Activated T-helper 2 cell treated with anti-CD3 and anti-CD28 coated beads, Interferon-gamma antibody, Interleukin-2, Interleukin-4, amounts not matched to agents 10 μg/mL and 5 μg/mL and 100 μg/mL, durations not matched to agents 14 hours and 24 hours and 36 hours (primary cell): ENCODE measurements at places on chromosomes 6 and 20. TPM values are rescaled to one million over a fixed set of nuclear protein-coding genes. Genes with fewer than 3 reads are reported as not detected.
A peak's percentile ranks its signal among the peaks of the same experiment; 100 is the strongest.

The GSTA2 gene
- not detected in 2 replicates for total RNA-seq

The CCN6 gene
- 0.34 TPM in 1 of 2 replicates, not detected in the other for total RNA-seq

DNA sequence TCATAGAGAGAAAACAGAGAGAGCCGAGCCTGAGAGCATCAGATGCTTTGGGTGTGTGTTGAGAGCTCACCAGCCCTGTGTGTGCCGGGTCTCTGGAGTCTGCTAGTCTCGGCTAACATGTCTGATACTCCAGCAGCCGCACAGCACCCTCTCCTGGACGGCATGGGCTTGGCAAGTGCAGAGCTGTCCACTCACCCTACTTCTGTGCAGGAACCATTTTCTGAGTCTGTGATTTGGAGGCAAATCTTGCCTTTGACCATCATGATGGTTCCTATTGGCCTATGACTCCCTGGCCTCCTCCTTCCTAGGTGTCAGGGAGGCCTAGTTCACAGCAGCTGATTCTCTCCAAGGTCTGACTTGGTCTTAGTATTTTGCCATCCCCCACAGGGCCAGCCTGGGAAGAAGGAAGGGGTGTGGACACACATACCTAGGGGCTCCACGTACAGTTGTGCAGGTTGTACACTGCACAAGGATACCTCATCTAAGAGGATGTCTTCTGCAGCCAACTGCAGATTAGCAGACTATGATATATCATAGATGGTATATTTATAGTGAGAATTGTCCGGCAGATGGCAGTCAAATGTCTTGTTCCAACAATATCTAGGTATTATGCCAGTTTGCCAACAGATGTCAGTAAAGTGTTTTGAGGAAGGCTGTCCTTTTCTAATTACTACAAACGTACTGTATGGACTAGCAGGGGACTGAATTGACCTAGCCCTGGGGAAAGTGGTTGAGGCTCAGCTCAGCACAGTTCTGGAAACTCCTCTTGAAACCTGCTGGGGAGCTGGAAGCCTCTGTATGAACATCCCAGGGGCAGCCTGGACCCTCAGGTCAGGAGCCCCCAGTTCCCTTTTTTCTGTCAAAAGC, 13.0 kb downstream of the FGD2 start:
- DNase-seq, result peak; percentile 87

DNA sequence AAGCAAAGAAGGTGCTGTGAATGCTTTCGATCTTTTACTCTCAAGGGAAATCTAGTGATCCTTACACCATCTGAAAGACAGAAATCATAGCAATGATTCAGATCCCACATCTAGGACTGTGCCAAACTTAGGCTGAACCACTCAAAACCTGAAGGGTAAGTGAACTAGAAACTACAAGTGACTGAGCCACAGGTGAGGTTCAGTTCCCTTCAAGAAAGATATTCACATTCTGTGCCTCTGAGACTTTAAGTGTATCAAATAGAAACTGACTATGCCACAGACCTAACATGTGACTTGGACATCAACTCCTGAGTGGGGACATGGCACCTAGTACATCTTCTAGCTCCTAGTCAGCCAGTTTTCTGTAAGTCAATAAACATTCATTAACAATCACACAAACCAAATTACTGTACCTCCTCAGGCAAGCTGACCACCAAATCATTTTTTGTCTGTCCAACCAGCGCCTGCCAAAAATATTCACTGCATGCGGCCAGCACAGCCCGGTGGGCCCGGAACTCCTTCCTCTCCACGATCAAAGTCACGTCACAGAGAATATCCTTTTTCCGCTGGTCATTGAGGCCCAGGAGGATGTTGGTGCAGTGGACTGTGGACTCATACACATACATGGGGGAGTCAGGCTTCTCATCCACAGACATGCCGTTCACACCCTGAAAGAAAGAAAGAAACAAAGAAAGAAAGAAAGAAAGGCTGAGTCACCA, 114.1 kb downstream of the GJA10 start:
- no peak for DNase-seq

- no peak for DNase-seq
These were observed 510.2 kb upstream of the SULF2 start for GRCh38 chr20:48295445-48295903.
